ENCODE measurements at places on chromosomes 16 and 17.

- DNase-seq: peak; percentile 70
These were observed 114.4 kb downstream of the SEC14L1 start for GRCh38 chr17:77254951-77255825.

DNA sequence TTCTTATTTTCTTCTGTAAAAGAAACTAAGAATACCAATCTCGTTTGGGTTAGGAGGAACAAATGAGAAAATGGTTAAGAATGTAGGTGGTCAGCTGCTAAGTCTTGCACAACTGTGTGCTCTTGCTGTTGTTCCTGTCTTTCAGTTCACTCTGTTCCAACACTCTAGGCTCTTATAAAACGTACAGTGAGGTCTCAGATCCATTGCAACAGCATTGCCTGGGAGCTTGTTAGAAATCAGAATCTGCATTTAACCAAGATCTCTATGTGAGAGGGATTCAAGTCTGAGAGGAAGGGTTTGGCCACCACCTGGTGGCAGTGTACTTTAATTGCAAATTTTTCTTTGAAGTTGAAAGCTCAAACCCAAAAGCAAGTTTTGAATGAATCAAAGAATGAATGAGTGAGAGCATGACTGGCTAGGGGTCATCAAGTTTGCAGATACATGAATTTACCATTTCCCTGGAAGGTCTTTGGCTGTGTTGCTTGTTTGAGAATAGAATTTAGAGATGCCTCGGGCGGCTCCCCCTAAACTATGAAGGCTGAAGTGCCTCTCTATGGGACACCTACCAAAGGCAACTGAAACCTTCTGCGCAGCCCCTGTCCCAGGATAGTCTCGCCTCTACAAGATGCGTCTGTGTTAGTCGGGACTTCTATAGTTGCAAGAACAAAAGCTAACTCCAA, 2.5 kb downstream of the ALOX15B start:
- DNase-seq: no peak

DNA sequence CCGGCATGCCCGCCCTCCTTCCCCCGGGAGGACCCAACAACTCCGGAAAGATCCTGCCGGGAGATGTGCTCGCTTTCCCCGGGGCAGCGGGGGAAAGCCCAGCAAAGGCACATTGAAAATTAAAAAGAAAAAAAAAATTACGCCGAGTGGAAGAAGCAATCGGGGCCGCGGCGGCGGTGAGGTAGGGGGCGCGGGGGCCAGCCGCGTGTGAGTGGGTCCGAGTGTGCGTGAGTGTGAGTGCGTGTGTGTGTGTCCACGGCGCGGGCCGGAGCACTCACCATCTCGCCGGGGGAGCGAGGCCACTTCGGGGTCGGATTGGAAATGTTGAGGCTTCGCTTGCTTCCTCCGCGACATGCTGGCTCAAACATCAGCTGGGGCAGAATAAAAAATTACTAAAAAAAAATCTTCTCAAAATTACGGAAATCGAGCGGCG, at the start of gene SALL1:
SALL1 (minus strand) TSS at position 383 of the 433 bp plus-strand sequence; CDS start at position 354, 29 bp downstream.
- no peak for DNase-seq

DNA sequence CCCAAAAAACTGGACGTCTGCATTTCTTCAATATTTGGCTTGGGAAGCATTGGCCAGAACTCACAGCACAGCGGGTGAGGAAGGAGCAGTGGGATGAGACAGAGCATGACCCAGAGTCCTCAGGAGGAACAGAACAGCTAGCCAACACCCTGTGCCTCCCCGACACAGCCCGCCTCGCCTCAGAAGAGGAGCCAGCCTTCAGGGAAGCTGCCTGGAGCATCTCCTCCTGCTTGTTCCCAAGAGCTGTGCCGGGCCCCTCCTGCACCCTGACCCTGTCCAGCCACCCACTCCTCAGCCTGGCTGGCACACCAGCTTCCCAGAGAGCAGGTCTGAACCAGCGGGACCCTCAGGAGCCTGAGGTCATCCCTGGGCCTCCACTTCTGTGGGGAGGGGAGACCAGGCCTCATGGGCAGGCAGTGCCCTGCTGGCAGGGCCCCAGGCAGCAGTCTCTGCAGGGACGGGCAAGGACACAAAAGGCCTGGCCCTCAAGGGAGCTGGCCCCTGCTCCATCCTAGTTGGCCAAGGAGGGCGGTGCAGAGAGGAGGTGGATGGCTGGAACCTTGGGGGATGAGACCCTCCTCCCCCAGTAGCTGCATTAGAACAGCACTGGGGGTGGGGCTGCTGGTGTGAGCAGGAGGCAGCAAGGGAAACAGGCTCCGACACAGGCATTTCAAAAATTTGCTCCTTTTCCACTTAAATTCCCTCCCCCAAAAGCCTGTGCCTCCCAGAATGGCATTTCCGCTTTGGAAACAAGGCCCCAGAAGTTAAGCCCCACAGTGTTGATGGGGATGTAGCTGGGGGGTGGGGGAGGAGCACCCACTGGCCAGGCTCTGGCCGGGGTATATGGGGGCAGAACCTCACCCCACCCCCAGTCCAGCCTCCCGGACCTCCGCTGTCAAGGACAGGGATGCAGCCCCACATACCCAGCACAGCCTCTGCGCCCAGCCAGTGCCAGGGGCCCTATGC, 1.8 kb upstream of the BCAR1 start:
- DNase-seq: no peak

GRCh38 chr16:81409016-81409556, 35.5 kb upstream of the CMIP start:
- DNase-seq: no peak

GRCh38 chr16:88634994-88635670, 3.2 kb upstream of the IL17C start:
- no peak for DNase-seq
